ENCODE measurements at places on chromosomes 4 and X.

DNA sequence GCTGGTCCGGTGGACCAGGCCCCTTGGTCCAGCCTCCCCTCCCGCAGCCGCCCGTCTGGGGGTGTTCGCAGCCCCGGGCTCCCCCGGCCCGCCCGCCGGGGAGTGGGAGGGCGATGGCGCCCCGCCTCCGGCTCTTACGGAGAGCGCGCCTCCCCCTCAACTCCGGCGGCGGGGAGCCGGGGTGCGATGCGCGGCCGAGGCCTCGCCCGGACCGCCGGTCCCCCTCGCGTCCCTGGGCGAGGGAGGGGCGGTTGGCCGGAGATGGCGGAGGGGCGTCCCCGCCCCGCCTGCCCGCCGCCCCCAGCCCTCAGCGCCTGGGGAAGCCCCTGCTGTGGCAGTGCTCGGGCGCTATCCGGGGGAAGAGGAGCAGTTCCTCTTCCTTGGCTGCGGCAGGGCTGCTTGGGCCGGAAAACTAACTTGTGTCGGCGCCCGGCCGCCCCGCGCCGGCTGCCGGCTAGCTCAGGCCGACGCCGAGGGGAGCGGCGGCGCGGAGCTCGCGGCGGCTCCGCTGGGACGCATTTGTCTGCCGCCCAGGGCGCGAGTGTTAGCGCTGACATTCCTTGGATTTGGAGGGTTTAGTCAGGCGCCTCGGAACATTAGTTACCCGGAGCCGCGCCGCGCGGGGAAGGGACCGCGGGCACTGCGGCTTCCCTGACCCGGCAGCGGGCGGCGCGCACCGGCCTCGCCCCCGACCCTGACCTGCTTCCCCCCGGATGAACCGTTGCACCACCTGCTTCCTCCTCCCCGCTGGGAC, 994 bp downstream of the GALNT7 start:
- peak; percentile 10 for DNase-seq

DNA sequence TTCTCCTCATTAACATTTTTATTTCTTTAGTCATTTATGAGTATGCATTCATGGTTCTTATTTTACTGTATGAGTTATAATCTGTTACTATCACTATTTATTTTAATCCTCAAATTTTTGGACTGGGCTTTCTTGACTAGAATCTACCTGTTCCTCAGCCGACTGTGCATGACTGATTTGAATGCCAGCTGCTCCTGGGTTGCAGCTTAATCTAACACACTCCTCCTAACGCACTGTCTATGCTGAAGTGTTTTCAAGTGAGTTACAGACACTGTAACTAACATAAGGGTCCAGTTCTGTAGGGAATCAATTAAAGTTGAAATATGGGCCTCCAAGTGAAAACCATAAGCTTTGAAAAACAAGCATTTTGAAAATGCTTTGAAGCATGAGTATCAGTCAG, 137.4 kb upstream of the ARSJ start:
- no peak for DNase-seq

- no peak for DNase-seq
Measured at GRCh38 chr4:39433878-39434492, 24.7 kb downstream of the RPL9 start.

GRCh38 chr4:172096786-172097185, 283.6 kb downstream of the GALNTL6 start:
- DNase-seq, result no peak

- no peak for DNase-seq
Measured at GRCh38 chr4:28792917-28793597, 1927.1 kb upstream of the PCDH7 start.
